ENCODE measurements at places on chromosomes 5 and 9. TPM values are rescaled to one million over a fixed set of nuclear protein-coding genes. Genes with fewer than 3 reads are reported as not detected.
A peak's percentile ranks its signal among the peaks of the same experiment; 100 is the strongest.

MIER3 gene
- total RNA-seq, result 8.9 TPM

DNA sequence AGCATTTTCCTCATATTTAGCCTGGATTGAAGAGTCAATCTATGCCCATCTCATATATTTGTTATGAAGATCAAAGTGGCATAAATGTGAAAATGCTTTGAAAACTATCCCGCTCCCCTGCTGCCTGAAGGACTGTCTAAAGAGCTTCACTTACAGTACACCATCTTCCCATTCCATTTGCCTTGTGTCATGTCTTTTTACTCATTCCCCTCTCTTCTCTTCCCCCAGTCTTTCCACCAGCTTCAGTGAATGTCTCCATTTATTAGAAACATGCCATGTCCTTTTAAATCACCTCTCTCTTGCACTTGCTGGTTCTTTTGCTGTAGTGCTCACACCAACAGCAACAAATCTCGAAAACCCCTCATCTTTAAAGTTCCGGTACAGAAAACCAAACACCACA is 192.7 kb upstream of the SGCD start:
- no peak for DNase-seq

DNA sequence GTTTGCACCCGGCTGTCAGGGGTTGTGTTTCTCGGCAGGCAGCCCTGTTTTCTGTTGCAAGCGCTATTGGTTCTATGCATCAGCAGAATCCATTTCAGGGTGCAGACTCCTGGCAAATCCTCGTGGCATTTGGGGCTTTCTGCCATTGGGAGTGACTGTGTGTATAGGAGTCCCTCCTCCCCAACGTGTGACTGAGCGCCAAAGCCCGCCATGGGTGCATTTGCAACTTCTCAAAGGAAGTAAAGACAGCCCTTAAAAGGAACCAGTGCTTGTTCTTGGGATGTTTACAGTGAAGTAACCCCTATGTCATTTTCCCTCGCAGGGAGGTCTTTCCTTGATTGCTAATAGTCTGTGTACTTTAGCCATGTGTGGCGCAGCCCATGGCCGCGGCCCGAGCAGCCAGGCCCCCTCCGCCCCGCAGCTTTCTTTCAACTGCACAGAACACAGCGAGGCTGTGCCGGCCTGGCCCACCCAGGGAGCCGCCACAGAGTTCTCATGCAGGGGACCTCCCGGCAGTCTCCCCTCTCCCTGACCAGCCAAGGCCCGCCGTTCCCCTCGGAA is 175.6 kb downstream of the HSD17B3 start:
- no peak for DNase-seq

DNA sequence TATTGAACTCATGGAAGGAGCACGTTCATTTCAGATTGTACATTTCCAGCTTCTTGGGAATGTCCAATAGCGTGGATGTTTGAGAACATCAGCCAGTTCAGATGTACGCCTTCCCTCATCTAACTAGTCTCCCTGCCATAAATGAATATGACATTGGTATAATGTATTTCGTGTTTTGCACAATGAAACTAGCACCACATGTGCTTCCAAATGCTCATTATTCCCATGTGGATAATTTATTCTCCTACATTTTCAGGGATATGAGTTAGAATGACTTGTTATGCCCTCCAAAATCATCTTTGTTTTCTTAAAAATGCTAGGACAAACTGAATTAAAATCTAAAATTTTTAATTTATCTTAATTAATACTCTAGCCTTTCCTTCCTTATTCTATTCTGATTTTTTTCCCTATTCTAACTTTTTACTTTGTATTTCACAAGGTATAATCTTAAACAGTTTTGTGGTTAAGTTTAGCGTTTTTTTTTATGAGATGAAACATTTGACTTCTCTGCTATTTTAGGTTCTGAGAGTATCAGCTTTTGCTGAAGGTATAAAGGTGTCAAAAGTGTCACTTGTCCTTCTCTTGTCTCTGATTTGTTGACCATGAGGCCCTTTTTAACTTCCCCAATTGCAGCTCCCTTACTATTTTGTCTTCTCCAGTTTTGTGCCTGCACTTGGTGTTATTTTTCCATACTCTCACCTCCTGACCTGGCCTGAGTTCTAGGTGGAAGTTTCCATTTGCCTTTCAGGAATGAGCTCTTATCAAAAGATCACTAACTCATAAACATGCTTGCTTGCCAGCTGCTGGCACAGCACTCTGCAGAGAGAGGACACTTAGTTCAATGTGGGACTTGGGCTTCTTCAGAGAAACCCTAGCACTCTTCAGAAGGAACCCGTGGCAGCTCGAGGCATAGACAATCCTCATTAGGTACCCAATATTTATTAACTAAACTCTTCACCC is 106.8 kb downstream of the FRMD3 start:
- peak; percentile 87 for DNase-seq

DNA sequence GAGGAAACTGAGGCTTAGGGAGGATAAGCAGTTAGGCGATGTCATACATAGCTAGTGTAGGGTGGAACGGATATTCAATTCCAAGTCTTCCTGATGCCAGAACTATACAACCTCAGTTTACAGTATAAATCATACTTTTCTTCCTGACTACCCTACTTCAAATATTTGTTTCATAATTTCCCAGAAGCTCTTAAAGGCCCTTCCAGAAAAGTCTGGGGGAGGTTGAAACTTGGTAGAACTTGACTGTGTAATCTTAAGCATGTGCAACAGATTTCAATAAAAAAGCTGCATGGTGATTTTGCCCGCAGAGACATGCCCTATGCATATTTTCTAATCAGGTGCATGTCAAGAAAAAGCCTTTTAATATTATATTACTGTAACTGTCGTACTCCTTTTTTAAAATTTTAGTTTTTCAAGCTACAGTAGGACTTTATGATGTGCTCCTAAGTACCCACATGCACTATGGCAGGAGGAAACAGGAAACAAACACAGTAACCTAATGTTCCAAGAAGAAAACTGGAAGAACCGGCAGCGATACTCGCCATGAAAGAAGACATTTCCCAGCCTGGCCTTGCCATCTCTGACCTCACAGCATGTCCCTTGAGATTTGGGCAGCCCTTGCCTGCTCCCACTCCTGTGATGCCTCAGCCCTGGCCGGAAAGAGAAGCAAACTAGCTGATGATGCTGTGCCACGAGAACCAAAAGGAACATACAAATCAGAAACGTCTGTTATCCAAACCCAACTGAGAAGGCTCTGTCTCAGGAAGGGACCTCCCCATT is 266.0 kb downstream of the EFNA5 start:
- DNase-seq, result no peak

- no peak for DNase-seq
Observed at GRCh38 chr5:68408345-68408871, 192.9 kb downstream of the PIK3R1 start.

DNA sequence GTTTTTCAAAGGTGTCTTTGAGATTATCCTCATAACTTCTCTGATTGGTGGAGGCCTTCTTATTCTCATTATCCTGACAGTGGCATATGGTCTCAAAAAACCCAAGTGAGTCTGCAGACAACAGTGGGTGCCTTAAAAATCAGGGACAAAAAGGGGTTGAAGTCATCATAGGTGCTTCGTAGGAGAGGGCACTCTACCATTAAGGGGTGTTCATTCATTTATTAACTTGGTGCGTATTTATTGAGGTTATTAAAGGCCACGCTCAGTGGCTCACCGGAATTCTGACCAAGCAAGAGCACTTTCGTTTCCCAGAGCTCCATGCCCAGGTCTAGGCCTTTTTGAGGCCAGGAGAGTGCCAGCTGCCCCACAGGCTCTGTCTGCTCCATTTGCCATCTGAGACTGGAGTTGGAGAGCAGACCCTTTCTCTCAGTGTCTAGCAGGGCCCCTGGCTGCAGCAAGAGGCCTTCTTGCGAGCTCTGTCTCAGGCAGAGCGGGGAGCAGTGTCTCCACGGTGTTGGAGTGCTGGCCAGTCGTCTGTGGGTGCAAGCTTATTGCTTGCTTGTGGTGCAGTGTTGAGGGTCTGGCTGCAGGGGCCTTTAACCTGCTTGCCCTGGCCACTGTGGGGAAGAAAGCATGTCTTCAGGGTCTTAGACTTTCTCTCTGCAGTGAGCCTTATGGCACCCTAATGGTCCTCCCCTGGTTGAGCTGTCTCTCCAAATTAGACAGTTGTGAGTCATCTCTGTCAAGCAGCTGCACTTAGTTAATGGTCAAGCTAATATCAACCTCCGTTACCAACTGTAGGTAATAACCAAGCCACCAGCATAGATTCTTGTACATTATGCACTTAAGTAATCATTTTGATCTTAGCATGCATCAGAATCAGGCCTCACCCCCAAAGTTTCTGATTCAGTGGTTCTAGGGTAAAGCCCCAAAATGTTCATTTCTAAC is 62.6 kb downstream of the IL31RA start:
- no peak for DNase-seq

DNA sequence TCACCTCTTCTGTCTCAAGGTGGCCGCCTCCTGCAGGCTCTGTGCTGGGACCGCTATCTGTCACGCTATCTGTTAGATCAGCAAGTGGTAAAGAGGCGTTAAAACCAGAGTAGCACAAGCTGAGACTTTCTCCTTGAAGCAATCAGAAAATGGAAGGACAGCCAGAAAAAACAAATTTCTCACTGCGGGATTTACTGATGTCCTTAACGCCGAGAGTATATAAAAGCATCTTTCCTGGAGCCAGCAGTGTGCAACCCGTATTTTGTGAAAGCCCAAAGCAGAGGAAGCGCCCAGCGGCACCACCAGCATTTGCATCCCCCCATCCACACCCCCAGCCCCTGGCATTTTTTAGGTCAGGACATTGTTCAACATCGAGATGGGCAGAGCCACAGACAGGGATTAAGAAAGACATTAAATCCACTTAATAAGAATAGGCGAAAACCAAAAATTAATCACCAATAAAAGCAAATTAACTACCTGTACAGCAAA is 48.6 kb downstream of the DUSP1 start:
- no peak for DNase-seq

- no peak for DNase-seq
Observed at GRCh38 chr5:77316871-77317661, 106.6 kb downstream of the PDE8B start.
